Right ventricle myocardium superior (tissue), 1 donor: ENCODE measurements at places on chromosomes 12 and 14. TPM values are rescaled to one million over a fixed set of nuclear protein-coding genes. Genes with fewer than 3 reads are reported as not detected.

DNA sequence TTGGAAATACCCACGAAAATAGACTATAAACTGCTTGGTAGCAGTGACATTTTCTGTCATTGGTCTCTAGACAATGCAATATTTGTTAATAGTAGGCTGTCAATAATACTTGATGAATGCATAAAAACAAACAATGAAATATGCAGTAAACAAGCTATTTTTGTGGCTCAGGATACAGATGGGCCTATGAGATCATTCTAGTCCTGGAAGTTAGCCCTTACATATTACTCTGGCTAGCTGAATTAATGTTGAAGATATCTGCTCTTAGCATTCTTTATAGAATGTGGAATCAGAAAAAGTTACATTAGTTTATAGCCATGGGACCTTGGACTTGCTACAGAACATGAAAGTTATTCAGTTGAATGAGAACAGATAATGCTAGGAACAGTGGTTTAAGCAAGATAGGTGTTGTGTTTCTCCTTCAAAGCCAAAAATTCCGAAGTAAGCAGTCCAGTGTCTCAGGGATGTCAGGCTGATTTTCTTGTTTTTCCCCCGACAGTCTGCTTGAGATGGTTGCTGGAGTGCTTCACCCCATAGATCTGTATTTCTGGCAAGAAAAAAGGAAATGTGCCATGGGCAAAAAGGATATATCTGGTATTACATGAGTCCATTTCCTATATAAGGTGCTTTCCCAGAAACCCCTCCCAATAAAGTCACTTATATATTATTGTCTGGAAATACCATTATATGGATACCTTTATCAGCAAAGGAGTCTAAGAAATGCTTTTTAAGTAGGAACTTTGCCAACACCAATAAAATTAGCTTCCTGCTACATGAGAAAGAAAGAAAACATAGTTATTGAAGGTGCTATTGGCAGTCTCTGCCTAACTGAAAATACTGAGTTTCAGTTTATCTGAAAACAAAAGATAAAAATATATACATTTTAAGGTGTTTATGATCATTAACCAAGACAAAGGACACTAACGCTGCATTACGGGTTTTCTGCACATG, 619.4 kb upstream of the ATP2B1 start:
- no peak for DNase-seq

Gene ARMH4
- 6.2 TPM for total RNA-seq

DNA sequence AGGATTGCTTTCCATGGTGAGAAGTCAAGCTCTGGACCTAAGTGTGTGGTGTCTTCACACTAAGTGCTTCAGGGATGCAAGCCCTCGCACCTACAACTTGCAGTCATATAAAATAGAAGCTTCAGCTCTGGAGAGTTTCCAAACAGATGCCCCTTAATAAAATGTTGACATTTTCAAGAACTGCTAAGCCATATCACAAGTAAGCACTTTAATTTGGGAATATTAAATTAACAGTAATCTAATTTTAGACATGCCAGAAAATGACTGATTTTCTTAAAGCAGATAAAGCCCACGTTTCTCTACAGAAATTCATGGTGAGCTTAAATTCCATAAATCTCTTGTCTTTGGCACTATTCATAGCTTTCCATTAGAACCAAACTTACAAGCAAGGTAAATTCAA, 600.1 kb upstream of the FLRT2 start:
- no peak for DNase-seq

GRCh38 chr14:34981743-34982420, 910 bp upstream of the SRP54 start:
- DNase-seq, result no peak

Gene CLEC2A
- not detected for total RNA-seq

- DNase-seq, result no peak
Observed at GRCh38 chr12:92829686-92830282, 99.3 kb downstream of the EEA1 start.

- DNase-seq, result no peak
Observed at GRCh38 chr12:117718141-117718540, 250.6 kb downstream of the KSR2 start.

DNA sequence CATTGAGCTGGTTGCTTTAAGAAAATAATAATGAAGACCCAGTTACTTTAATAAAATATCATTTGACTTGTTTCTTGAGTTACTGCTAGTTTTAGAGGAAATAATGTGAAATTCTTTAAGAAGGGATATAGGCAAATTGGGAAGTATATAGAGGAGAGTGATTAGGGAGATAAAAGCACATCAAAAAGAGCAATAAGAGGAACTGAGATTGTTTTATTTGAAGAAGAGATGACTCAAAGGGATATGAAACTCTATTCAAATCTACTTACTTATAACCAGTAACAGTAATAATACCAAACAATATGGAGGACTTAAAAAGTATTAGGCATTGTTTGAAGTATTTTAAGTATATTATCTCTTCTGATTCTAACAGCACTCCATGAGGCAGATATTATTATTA, 37.1 kb downstream of the LRRK2 start:
- no peak for DNase-seq

DNA sequence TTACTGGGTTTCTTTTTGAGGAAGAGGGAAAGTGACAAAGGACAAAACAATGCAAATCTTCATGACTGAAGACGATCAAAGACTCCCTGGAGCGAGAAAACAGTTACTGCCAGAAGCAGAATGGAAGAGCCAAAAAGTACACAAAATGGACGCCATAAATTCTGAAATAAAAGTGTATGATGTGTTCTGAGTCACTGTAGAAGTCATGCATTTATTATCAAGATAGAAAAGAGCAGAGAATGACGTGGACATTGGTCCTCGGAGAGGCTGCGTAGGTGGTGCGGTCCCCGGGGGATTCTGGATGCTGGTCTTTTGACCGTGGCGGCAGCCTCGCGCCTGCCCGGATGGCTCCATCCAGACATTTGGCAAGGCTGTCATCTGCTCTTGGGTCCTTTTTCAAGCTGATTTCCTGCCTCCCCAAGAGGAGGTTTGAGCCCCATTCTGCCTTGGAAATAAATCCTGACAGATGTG, 52.8 kb downstream of the C14orf132 start:
- DNase-seq, result no peak

Gene SLCO1C1
- 0.94 TPM for total RNA-seq

- no peak for DNase-seq
Observed at GRCh38 chr12:132106921-132107320, 37.2 kb downstream of the DDX51 start.

- DNase-seq, result no peak
Observed at GRCh38 chr14:31275731-31276130, 68.1 kb upstream of the HECTD1 start.

Gene USP44
- 0.73 TPM for total RNA-seq

Gene ADCY4
- total RNA-seq, result 20.6 TPM

DNA sequence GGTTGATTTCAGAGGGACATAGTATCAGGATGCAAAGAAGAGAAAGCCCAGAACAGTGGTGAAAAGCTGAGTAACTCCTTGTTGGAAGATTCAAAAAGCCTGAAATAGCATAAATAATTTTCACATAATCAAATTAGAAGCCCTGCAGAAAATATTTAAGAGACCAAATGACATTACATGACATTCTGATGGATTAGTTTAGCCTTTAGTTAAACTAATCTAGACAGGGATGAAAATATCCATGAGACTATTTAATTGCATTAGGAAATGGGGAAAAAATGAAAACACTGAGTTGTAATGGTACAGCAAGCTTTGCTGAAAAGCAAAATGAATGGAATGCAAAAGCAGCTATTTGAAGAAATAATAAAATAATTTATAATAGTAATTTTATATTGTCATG, 91.8 kb downstream of the KIF21A start:
- DNase-seq, result no peak

- DNase-seq, result no peak
Observed at GRCh38 chr12:45231515-45232145, 15.7 kb downstream of the ANO6 start.

- DNase-seq, result no peak
Observed at GRCh38 chr12:43742106-43742505, 16.5 kb downstream of the PUS7L start.

DNA sequence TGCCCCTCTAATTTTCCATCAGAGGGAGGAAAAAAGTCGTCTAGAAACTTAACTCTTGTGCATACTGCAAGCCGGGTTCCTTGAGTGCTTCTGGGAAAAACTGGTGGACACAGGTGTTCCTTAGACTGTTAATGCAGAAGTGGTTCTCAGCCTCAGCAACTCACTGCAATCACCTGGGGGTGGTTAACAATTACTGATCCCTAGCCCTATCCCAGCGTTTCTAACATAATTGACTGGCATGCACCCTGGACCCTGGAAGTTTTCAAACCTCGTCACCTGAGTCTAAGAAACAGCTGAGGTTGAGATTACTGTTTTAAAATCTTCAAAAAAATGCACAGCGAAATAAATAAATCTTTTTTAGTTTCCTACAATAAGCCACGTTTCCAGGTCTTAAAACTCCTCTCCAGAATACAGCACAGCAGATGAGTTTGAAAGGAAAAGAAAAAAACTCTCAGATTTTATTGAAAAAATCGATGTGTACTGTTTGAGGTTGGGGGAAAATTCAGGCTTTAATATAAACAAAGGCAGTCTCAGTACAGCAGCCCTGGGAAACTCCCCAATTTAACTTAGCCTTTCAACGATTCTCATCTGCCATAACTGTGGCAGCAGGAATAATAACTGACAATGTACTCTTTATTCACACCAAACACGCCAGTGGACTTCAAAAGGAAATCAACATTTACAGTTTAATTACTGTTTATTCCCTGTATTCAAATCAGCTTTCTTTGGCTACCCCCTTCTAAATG, 45.4 kb downstream of the PHLDA1 start:
- no peak for DNase-seq

GRCh38 chr12:6275928-6276887, 34.3 kb upstream of the PLEKHG6 start:
- no peak for DNase-seq

- no peak for DNase-seq
Observed at GRCh38 chr12:50574601-50575348, 70.0 kb downstream of the DIP2B start.

Gene VDR
- 0.11 TPM for total RNA-seq

Gene OASL
- 0.35 TPM for total RNA-seq

- DNase-seq, result no peak
Observed at GRCh38 chr12:51838036-51838435, 10.5 kb downstream of the FIGNL2 start.

Gene SERPINA9
- not detected for total RNA-seq

GRCh38 chr14:105525861-105526775, at the start of gene TMEM121:
TMEM121 (plus strand) TSS chr14:105526583; CDS start chr14:105528835, 2,252 bp downstream.
- DNase-seq, result no peak

GRCh38 chr12:38268612-38269011, 48.0 kb upstream of the ALG10B start:
- no peak for DNase-seq

DNA sequence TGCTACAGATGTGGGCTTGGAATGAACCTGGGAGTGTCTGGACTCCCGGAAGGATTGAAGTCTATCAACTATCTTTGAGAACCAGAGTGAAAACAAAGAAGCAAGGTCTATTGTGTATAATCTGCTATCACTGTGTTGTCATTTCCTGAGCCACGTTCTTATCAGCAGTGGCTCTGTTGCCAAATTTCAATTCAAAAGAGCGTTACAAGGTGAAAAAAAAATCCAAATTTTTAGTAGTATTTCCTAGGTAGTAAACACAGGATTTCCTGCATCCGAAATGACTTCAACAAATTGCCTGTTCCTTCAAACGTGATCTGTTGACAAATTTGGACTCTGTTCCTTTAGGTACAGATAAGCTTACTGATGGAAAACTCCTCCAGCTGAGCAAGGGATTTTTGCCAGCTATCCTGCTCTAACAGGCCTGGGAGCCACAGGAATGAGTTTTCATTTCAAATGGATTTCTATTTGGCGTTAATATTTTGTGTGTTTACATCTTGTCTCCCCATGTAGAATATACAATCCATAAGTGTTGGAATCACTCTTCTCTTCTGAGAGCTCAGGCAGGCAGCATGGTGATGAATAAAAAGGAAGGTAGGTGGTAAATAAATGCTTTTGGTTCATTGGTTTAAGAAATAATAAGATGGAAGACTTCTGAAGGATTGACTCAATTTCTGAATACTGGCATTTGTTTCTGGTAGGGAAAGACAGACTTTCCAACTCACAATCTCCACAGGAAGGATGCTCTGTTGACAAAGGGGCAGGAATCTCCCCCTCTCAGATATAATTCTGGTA, 58.5 kb downstream of the GPR135 start:
- DNase-seq, result no peak

DNA sequence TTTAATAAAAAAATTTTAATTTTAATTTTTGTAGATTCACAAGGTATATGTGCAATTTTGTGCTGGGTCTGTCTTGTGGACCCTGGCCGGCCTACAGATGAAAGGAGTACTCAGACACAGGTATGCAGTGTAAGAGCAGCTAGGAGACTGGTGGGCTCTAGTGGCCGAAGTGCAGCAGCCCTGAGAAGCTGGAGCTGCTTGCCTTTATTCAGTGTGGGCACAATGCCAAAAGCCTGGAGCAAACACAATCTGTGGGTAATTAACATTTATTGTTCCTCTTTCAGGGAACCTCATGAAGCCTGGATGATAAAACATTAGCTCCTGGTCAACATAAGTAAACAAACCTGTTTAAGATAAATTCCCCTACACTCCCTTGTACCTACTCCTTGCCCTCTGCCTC, 135.7 kb upstream of the SEL1L start:
- no peak for DNase-seq

DNA sequence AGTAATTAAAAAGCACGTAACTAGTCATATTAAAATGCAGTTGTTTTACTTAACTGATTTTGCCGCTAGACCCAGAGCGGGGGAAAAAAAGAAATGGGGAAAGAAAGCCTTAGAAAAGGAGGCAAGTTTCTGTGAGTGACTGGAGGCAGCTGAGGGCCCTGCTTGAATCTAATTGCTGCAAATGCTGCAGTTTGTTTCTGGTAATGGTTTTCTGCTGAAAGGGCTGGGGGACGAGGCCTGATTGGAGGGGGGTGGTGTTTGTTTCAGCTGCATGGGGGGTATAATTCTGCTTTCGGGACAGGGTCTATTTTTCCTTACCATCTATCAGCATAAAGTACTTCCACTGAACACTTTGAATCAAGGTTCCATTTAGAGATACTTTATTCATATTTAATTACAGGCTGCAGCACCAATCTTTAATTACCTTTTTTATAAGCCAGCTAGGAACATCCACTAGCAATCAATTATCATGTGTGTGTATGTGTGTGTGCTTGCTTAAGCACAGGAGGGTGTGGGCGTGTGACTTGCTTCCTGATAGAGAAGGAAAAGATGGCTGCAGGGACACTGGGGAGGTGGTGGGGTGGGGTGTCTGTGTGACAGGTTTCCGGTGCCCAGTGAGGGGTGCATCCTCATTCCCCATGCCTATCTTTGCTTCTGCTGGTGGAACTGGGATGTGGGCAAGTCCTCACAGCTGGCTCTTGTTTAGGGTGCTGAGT, 83.4 kb downstream of the ADCK1 start:
- DNase-seq, result no peak

DNA sequence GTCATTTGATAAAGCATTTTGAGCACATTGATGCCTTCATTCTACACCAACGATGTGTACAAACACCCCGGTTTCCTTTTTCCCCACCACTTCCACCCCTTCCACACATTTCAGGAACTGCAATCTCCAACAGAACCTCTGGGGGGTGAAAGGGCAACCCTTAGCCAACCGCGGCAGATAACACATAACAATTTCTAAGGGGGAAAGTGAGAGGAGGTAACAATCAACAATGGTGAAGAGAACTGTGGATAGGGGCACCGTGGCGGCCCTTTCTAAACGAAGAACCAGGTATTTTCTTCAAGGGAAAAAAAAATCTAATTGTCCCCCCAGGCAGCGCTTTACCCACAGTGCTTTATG, 1.1 kb downstream of the KITLG start:
- no peak for DNase-seq

Gene IL31
- total RNA-seq, result not detected

Gene ALG10
- 3.7 TPM for total RNA-seq

Gene OTOGL
- total RNA-seq, result 0.19 TPM
